ENCODE measurements at places on chromosomes 13 and 19.

GRCh38 chr13:93304868-93305613, 78.4 kb downstream of the GPC6 start:
- no peak for DNase-seq

DNA sequence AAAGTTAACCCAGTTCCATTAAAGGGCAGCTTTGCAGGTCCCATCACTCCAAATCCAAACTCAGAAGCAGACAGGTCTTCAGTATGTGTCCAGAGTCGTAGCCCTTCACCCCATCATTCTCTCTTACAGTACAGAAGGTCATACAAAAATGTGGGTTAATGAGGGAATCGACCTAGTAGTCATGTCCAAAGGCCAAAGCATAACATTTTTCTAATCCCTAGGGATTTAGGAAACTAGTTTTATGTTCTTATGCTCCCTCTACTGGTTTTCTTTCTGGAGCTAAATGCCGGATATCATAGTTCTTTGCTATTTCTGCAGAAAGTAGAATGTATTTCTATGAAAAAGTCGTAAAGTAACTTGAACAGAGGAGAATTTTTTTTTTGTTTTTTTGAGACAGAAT, 72.2 kb downstream of the DHRS12 start:
- no peak for DNase-seq

DNA sequence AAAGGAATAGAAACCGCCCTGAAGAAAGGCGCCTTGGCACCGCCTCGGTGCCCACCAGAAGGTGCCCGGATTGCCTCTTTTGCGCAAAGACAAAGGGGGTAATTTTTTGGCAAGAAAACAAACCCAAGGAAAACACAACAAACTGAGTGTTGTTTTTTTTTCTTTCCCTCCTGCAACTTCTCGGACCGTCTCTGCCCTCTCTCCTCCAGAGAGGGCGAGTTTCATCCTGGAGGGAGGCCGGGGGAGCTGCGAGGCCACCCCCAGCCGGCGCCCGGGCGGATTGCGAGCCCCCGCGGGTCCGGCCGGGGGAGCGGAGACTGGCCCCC, 2.3 kb downstream of the ZNF536 start:
- DNase-seq, result no peak

GRCh38 chr13:111298214-111298975, 22.0 kb upstream of the TEX29 start:
- DNase-seq, result no peak

DNA sequence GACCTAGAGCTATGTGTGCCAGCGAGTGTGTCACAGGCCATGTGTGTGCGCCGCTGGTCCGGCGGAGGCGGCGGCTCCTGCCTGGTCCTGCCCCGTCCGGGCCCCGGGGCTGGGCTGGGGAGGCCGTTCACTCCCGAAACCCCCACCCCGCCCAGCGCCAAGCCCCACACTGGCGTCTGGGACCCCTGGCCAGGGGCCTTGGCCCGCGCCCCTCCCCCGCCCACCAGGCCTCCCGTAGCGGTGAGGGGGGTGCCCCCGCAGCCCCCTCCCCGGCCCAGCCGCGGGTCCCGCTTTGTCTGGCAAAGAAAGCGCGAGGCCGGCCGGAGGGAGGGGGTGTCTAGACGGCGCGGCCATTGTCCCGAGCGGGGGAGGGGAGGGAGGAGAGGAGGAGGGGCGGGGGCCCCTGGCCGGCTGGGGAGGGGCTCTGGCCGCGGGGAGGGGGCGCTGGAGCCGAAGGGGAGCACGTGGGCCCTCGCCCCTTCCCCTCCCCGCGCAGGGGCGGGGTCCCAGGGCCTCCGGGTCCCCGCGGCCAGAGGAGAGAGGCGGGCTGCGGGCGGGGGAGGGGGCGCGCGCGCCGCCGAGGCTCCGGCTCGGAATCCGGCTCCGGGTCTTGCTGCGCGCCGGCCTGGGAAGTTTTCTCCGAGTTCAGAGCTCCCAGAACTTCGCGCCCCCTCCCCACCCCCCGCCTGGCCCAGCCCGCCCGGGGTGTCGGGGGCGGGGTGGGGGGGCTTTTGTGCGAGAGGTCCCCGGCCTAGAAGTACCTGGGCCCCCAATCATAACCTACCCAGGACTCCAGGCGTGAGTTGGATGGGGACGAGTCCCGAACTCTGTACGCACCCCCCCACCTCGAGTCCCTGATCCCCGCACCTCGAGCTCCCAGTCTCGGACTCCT, 888 bp downstream of the NOTCH3 start:
- no peak for DNase-seq

- DNase-seq, result no peak
These were observed 17.9 kb upstream of the C2CD4C start for GRCh38 chr19:426725-427445.

GRCh38 chr13:110291286-110291685, 15.7 kb downstream of the COL4A1 start:
- DNase-seq, result no peak

GRCh38 chr13:86486582-86486981, 687.4 kb upstream of the SLITRK6 start:
- DNase-seq, result no peak

- DNase-seq, result peak; percentile 13
These were observed 8.6 kb upstream of the HIPK4 start for GRCh38 chr19:40398417-40399131.

DNA sequence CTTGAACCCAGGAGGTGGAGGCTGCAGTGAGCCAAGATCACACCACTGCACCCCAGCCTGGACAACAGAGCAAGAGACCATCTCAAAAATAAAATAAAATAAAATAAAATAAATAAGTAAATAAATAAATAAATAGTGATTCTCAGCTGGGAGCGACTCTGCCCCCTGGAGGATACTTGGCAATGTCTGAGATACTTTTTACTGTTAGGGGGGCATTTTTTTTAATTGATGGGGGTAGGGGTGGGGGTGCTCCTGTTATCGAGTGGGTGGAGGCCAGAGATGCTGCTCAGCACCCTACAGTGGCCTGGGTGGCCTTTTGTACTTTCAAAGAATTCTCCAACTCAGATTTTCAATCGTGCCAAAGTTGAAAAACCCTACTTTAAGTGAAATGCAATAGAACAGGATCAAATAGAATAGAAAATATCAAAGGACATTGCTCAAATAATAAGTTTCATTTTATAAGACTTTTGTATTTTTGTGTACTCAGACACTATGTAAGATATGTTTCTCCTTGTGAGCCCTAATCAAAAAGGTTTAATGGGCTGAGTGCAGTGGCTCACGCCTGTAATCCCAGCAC, 7.1 kb upstream of the CLPP start:
- DNase-seq, result no peak

GRCh38 chr13:45447050-45447661, 17.6 kb upstream of the COG3 start:
- no peak for DNase-seq

GRCh38 chr13:32134241-32135055, 102.9 kb downstream of the FRY start:
- DNase-seq, result no peak

DNA sequence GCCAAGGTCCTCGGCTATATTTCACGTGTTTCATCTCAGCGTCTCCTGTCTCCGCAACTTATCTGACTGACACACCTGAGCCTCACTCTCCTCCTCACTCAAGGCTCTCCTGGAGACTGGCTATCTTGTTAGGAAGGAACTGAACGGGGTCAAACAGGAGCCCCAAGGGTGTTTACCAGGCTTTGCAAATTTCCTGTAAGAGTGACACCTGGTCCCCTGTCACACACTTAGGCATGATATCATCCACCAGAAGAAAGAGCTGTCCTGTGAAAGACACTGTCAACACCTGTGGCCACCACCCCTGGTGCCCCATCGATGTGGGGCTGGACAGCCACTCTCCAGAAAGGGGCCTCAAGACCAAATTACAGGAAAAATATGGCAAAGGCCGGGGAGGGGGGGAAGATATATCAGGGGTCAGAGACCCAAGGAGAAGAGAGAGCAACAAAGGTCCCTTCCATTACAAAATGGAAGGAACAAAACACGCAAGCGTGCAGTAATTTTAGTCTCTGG, 2.9 kb downstream of the CD70 start:
- no peak for DNase-seq

- DNase-seq, result no peak
These were observed 12.5 kb downstream of the CCDC97 start for GRCh38 chr19:41322451-41322850.

GRCh38 chr19:35907377-35907745, 734 bp downstream of the TYROBP start:
- no peak for DNase-seq

GRCh38 chr19:12946731-12947496, 1.3 kb downstream of the RAD23A start:
- no peak for DNase-seq

DNA sequence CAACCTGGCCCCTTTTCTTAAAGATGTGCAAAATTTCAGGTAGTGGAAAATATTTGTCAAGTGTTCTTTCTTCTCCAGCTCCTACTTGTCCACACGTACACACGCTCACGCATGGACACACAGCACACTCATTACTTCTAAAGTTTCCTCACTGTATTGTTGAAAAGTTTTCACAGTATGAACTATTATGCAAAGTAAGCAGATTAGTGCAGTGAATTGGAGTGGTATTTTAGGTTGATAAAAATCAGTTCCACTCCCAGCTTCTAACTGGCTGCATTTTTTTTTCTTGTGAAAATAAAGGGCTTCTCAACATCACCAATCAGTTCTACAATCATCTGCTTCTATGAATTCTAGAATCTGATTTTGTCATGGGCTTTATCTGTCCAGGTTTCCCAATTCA, 264.5 kb downstream of the DCT start:
- DNase-seq, result no peak

DNA sequence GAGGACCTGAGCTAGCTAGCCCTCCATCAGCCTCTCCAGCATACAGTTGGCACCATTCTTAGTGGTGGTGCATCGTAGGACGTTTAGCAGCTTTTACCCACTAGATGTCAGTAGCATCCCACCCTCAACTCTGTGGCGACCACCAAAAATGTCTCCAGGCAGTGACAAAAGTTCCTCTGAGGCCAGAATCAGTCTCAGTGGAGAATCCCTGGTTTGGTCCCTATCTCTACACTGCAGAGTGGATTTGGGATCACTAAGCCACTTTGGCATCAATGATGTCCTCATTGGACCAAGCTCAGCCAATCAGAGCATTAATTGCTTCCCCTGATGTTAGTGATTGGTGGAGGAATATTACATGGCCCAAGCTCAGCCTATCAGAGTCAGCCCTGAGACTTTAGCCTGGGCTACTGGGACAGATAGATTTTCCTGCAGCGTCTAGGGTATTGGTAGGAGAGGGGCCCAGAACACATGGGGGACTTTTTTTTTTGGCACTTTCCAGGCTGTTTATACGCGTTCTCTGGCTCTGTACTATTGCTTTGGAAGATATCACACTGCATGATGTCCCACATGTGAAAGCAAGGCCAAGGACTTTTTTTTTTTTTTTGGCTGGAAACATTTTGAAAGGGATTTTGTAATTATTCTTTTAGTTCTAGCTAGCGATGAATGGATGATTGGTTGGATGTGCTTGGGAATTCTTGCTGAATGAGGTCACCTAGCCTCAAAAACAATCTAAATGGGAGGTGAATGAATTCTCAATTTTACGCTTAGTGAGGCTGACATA, 7.0 kb downstream of the TMEM221 start:
- DNase-seq, result no peak

GRCh38 chr13:114095486-114095885, 36.9 kb downstream of the RASA3 start:
- no peak for DNase-seq

DNA sequence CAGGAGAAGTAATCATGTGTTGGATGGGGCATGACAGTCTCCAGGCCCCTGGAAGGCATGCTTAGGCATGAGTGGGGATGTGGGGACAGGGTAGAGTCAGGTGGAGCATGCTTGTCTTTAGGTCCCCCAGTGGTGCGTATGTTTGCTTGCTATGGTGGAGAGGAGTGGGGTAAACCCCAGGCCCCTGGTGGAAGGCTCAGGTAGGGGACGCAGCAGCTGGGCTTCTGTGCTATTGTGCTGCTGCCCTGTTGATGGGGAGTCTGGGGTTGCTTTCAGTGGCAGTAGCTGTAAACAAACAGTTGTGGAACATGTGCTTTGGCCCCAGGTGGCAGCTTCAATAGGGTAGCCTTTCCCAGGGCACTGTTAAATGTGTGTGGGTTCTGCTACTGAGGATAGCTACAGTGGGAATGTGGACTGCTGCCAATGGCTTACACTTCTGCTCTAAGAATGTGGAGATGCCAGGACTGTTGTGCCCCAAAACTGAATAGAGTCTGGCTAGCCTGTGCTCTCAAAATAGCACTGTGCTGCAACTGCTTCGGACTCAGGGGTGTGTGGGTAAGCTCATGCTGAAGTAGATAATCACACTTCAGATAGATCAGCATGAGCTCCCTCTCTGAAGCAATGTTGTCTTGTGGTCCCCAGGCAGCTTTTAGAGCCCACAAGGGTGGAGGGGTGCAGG, 1257.3 kb downstream of the DIAPH3 start:
- no peak for DNase-seq

GRCh38 chr13:97548138-97548537, 114.2 kb downstream of the RAP2A start:
- DNase-seq, result no peak

GRCh38 chr13:51956717-51957116, 54.5 kb downstream of the ATP7B start:
- no peak for DNase-seq

DNA sequence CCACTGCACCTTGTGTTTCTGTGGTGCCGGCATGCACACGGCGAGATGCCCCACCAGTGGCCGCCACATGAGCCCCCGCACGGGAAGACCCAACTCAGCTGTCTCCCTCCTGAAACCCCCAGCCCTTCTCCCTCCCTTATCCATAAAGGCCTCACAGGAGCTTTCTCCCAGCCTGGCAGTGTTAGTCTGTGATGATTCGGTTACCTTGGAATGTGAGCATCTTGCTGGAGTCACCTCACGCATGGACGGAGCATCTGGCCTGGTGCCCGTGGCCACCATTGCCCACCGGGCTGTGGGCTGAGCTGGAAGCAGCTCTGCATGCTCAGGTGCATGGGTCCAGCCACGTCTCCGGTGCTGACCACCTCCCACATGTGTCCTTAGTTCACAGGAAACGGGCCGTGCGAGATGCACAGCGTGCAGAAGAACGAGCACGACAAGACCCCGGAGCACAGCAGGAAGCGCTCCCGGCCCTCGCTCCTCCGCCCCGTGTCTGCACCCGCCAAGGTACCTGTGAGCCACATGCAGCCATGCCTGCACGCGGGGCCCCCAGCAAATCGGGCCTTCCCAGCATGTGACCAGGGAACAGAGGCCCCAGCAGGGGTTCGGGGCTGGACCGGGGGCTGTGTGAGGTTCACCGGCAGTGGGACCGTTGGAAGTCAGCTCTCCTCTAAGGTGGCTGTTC, 22.0 kb downstream of the SIN3B start:
- DNase-seq, result no peak

GRCh38 chr13:32031815-32032370, 319 bp downstream of the FRY start:
- DNase-seq, result no peak

- DNase-seq, result no peak
These were observed 9.4 kb downstream of the FCER2 start for GRCh38 chr19:7692417-7693088.

GRCh38 chr19:12111176-12111575, 29.0 kb downstream of the ZNF20 start:
- DNase-seq, result no peak

DNA sequence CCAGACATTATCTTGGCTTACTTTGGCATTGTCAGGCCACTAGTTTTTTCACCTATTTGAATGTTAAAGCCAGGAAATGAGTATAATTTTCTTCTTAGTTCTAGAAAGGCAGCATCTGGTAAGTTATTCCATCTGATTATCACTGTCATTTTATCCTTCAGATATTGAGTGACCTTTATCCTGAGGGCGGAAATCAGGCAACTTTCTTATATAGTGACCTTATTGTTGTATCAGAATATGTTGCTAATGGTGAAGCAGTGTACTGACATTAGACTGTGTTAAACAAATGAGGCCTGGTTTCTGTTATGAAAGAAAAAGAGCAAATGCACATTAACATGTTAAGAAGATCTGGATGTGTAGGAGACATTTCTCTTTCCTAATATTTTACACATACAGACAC, 5.4 kb upstream of the NDFIP2 start:
- no peak for DNase-seq
